ENCODE measurements at places on chromosomes 12 and 14.

GRCh38 chr14:42929806-42930480 lies 1323.3 kb downstream of the LRFN5 start:
- no peak for DNase-seq

DNA sequence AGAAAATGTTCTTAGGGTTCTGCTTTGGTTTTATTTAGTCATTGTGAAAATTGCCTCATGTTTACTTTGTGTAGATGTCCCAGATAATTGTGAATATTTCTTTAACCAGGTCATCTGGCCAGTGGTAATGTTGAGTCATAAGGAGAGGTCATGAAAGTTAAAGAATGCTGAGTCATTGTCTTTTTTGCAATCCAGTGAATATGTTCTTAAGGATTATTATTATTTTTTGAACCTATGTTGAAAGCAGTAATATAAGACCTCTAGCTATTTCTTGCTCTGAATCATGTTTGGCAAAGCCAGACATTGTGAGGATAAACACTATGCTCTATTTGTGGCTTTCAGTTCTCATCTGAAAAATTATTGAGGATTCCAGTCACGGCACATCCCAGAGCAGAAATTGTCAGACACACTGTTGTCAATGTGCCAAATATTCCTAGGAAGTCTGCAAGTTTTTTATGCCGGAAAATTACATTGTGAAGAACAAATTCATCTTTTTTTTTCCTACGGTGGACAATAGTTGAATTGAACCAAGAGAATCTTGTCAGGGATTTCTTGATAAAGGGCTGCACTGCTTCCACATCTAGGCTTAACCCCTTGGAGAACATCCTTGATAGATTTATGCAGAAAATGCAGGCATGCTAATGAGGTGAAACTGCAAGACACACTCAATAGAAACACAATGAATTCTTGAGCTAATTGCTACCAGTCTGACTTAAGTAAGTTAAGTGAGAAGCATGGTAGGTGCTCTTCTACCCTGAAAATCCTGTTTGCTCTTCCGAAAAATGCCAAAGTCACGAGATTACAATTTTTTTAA lies 369.6 kb downstream of the ATP23 start:
- DNase-seq = no peak

DNA sequence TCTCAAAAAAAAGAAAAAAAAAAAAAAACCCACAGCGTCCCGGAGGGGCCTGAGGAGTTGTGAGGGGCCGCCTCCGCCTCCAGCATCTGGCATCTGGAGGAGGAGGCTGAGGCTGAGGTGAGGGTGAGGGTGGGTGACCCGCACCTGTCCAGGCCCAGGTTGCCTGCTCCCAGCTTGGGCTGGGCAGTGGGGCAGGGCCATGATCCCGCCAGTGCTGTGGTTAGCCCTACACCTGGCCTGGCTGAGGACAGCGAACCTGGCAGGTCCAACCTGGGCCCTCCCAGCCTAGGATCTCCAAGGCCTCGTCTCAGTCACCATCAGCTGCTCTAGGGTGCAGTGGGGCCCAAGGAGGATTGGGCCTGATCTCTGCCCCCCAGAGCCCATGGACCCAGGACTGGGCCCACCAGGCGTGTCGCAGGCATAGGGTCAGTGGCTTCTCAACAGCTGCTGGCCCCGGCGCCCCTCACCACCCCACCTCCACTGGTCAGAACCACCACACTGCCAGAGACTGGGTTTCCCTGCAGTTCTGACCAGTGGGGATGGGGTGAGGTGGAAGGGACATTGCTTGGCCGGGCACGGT lies 36.3 kb upstream of the RCOR1 start:
- no peak for DNase-seq

DNA sequence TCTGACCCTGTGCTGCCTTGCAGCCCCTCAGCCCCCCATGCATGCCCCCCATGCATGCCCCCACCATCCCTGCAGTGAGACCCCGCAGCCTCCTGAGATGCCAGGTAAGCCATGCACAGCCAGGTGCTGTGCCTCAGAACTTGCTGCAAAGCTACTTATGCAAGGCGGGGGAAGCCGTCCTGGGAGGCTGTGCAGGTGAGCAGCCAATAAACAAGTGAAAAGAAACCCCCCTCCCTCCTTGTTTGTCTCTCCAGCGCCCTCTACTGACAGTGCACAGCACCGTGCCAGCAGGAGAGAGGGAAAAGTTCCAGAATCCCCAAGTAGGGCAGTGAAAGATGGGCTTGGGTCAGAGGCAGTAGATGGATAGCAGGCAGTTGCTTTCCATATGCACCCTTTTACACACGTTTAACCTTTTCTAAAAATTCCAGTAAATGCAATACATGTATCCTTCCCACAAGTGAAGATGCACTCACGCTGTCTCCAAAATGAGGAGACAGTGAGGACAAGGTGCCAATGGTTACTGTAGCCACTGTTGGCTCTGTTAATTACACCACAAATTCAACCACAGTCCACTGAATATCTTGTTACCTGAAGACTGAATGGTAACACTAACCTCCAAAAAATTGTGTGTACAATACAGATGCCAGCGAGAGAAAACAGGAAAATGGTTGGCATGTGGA lies 18.0 kb downstream of the TNFAIP2 start:
- peak; percentile 84 for DNase-seq

GRCh38 chr14:68791902-68792677 lies 777 bp downstream of the ZFP36L1 start:
- DNase-seq = no peak

GRCh38 chr12:34391771-34392581 lies 369.7 kb downstream of the ALG10 start:
- no peak for DNase-seq

- DNase-seq = no peak
These were observed 671 bp upstream of the AQP2 start for GRCh38 chr12:49949866-49950265.

DNA sequence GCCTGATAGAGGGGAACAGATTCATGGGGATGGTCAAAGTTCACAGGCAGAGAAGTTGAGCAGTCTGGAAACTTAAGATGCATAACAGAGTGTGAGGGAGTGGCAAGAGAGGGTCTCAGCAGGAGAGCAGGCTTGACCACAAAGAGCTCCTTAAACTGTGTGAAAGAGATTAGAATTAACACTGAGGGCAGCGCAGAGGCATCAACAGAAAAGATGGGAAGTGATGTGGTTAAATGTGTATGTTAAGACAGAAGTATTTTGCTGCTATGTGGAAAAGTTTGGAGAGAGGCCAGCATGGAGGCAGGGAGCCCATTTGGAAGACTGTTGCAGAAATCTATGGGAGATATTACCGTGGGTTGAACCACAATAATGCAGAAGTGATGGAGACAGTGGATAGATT lies 122.7 kb upstream of the LMNTD1 start:
- DNase-seq = no peak

DNA sequence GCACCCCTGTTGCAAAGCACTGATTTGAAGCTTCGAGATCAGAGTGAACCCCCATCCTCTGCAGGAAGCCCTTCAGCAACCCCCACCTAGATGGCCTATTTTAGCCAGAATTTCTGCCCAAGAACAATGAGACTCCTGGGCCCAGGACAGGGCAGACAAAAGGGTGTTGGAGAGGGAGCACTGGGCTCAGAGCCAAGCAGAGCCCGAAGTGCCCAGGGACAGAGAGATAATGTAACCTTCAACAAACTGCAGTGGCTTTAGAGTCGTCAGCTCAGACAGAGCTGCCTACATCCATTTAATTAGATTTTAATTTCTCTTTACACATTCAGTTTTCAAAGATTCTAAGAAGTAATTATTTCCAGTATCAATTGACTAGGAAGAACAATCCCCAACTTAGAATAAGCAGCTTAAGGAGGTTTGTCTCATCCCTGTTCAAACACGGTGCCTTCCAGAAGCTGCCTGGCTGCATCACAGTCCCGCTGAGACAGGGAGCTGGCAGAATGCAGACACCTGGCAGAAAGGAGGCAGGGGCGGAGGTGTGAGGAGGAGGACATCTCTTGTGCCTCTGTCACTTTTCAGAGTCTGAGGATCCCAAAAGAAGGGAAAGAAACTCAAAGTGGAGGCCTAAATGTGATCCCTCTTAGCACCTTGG lies 504.9 kb upstream of the CCDC196 start:
- peak; percentile 77 for DNase-seq

GRCh38 chr14:105466531-105467248 lies 7.9 kb upstream of the CRIP2 start:
- no peak for DNase-seq

GRCh38 chr12:75744607-75745256 lies 233.3 kb upstream of the KRR1 start:
- no peak for DNase-seq

- no peak for DNase-seq
These were observed 97.1 kb downstream of the ARF6 start for GRCh38 chr14:49989966-49990365.

- DNase-seq = no peak
These were observed 168.2 kb upstream of the GZMB start for GRCh38 chr14:24802236-24802635.

DNA sequence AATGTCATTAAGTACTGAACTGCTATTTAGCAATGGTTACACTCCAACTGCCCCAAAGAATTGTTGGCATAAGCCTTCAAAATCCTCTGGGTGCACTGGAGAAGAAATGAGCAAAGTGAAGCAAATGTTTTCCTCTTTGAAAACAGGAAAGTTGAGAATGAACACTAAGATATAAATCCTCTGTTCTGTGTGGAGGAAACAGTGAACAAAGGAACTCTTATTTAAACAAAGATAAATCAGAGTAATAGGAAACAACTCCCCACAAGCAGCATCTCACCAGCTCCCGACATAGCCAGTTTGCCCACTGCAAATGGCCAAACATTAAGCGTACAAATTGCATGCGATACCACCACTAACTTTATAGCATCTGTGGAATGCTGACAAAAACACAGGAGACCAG lies 54.0 kb downstream of the BCAT1 start:
- DNase-seq = no peak

- no peak for DNase-seq
These were observed 9.3 kb upstream of the DIO3 start for GRCh38 chr14:101551729-101552595.

DNA sequence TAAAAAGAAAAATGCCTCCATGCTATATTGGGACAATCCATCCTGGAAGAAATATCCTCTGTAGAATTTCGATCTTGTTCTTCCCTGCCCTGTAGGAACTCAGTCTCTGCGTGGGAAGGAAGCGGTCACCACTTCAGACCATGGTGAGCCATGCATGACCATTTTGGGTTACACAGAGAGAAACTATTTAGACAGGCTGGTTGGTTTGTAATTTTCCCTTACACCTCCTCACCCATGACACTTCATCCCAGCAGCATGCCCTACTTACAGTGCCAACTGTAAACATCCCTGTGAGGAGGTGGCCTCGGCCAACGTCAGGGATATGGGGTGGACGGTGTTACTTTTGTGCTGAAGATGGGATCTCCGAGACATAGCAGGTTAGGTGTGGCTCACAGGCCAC lies 121.4 kb downstream of the SMOC1 start:
- no peak for DNase-seq

- no peak for DNase-seq
These were observed 9.3 kb downstream of the KRAS start for GRCh38 chr12:25241167-25242020.

DNA sequence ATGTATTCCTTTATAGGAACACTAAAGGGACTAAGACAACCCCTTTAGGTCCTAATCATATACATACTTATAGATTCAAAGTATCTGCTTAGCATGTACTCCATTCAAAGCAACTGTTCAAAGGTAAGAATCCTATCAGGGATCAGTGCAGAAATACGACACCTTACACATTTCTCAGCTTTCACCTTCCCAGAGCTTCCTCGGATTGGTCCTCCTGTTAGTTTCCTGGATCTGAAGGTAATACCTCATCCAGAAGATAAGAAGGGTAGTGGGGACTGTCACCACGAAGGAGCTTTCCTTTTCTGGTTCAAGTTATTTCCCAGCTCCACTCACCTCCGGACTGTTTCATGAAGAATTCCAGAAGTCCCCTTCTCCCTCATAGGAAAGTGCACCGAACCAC lies 38.0 kb downstream of the RCOR1 start:
- DNase-seq = no peak

DNA sequence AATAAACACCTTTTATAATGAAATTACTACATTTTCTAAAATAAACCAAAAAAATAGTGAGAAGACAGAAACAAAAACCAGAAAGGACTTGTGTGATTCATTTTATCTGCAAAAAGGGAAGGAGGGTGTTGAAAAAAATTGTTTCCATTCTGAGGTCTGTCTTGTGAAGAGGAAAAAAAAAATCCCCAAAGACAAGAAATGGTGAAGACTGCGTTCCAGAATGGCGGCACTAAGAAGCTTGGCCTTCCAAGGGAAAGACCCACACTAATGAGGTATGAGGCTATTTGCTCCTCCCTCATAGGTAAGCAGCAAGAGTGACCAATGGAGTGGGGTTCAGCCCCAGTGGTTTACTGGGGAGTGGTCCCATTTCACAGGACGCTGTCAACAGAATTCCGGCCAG lies 35.0 kb downstream of the GNPTAB start:
- no peak for DNase-seq

DNA sequence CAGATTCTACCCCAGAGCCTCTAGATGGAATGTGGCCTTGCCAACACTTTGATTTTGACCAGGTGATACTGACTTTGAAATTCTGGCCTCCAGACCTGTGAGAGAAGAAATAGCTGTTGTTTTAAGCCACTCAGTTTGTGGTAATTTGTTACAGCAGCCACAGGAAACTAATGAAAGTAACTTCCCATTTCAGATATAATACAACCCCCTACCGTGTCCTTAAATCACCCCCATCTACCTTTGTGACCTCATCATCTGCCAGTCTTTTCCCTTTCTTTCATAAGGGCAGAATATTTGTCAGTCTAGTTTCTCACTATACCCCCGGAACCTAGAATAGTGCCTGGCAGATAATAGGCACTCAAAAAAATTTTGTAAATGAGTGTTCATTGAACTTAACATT lies 39.6 kb downstream of the PPP4R4 start:
- no peak for DNase-seq

GRCh38 chr14:58541633-58542022 lies 96.1 kb upstream of the DACT1 start:
- no peak for DNase-seq

- DNase-seq = no peak
These were observed 1134.4 kb downstream of the GALC start for GRCh38 chr14:86858591-86858990.

- DNase-seq = no peak
These were observed 7.9 kb downstream of the B4GALNT3 start for GRCh38 chr12:467591-467990.

DNA sequence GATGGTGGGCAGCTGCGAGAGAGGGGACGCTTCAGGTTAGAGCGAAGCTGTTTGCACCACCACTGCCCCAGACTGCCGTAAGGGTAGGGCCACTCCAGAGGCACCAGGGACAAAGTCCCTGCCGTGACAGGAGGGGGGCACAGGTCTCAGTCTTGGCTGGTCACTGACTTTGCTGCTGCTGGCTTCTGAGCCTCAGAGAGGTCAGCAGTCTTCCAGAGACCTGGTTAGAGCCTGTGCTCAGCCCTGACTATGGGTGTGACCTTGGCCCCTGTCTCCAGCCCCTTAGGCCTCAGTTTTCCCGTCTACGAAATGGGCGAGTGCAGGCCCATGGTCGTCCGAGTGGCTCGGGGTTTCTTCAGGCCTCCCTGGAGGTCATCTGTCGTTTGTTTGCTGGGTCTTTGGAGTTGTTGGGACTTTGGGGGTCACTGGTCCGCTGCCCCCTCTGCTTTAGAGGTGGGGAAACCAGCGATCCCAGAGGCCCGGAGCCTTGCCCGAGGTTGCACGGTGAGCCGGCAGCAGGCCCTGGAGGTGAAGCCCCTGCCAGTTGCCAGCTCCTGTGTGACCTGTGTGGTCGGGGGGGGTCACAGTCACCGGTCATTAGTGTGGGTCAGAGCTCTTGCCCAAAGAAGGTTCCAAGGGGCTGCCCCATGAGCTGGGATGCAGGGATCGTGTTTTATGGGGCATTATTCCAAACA lies 15.3 kb downstream of the MEG3 start:
- DNase-seq = no peak
